ENCODE measurements at places on chromosomes 3 and 15.

- no peak for DNase-seq
Observed at GRCh38 chr3:135760581-135760980, 204.9 kb upstream of the PPP2R3A start.

GRCh38 chr3:52367891-52368880 lies 52.1 kb downstream of the DNAH1 start:
- DNase-seq, result no peak

DNA sequence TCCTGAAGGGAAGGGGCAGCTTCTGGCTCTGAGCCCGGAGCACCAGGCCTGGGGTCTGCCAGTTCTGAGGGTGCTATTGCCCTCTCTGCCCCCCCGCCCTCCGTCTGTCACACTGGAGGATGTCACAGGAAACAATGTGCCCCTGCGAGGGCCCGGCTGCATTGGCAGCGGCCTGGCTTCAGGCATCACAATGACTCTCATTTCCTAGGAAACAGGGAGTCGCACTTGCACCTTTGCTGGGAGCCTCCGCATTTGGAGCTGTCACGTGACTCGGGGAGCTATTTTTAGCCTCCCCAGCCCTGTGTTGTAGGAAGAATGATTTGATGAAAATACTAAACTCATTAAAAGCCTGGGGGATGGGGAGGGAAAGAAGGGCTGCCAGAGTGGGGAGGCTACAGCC lies 518.9 kb downstream of the SHQ1 start:
- no peak for DNase-seq

DNA sequence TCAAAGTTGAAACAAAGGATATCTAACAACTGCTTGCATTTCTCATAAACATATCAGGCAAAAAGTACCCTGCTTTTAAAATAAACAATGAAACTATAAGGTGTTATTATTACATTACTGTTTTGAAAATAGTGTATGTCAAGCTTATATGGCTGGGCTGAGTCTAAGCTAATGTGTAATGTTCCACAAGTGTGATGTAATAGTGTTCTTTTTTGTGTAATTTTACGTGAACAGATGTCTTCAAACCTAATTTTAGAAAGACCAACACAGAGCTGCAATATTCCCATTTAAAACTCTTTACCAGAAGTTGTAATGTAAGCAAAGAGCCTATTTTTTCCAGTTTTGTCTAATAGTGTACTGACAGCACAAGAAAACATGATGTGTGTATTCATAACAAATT lies 34.0 kb downstream of the MINDY2 start:
- DNase-seq, result no peak

DNA sequence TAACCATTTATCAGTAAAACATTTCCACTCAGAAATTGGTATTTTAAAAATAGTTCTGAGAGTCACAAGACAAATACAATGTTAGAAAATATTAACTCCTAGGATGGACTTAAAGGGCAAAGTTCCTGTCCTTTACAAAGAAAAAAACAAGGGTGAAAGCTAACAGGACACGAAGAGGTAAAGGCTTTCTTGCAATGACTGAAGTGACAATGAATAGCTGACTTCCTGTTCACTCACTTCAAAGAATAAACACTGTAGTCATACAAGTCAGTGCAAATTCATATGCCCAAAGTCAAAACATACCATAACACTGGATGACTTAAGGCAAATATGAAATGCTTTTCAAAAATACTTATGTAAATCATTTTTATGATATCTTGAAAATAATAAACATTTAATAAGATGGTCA lies 1389.8 kb upstream of the ALCAM start:
- no peak for DNase-seq

GRCh38 chr3:134846911-134847317 lies 51.9 kb downstream of the EPHB1 start:
- no peak for DNase-seq

- DNase-seq, result no peak
Observed at GRCh38 chr3:168070919-168071318, 24.8 kb downstream of the GOLIM4 start.

DNA sequence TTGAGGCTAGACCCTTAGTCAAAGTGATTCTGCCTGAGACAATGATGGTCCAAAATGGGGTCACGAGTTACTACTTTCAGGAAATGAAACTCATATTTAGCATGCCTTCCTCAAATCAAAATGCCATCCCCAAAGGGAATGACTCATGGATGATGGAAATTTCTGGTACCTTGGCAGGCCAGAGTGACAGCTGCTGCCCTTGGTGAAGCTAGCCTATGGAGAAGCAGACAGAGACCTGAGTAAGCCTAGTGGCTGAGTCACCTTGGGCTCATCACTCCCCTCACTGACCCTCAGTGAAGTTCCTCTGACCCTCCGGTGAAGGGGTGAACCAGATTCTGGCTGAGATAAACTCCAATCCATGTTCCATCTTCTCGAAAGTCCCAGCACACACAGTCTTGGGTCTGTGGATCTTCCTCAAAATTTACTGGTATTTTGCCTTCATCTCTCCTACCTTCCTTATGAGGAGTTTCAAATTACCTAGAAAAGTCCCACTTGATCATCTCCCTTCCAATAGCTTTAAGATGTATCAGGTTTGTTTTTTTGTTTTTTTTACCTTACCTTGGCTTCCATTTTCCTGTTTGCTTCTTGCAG lies 54.5 kb upstream of the ABHD17C start:
- no peak for DNase-seq

GRCh38 chr3:129439226-129439816 lies 427 bp downstream of the MBD4 start:
- DNase-seq, result peak; percentile 42

GRCh38 chr15:74618841-74619596 lies 3.4 kb downstream of the CLK3 start:
- no peak for DNase-seq

DNA sequence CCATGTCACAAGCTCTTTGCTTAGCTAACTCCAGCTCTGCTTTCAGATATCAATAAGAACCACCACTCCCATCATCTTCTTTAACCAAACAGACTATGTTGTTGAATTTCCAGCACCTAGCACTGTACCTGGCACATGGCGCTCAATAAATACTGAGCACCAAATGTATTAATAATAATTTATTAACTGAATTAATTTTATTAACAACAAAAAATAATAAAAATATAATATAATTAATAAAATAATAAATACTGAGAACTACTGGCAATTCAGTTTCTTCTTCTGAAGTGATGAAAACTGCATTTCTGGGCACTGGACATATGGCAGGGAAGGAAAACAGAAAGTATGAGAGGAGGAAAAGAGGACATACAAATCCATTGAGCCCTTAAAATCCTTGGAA lies 263.9 kb downstream of the ZMAT3 start:
- DNase-seq, result no peak

- no peak for DNase-seq
Observed at GRCh38 chr3:127566833-127567232, 23.7 kb downstream of the TPRA1 start.

DNA sequence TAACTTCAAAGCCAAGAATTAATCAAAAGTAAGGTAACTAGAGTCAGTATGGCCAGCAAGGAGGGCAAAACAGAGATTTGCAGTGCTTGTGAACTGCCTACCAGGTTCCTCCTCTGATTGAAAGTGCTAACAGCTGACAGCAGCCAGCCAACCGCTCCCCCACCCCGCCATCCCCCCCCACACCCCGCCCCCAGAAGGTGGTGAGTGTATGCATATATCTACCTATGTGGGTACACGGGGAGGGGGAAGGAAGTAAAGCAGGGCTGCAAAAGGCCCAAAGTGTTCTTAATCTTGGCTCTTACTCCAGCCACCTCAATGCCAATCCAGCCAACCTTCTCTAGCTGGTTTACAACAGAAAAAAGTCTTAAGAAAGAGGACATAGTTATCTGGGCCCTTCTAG lies 50.7 kb downstream of the RAF1 start:
- no peak for DNase-seq

- no peak for DNase-seq
Observed at GRCh38 chr3:16538507-16538906, 25.0 kb upstream of the RFTN1 start.

GRCh38 chr3:183797996-183798395 lies 27.4 kb downstream of the MAP6D1 start:
- DNase-seq, result no peak

- DNase-seq, result no peak
Observed at GRCh38 chr15:45112591-45113379, 1.2 kb downstream of the DUOX2 start.

- no peak for DNase-seq
Observed at GRCh38 chr15:68789091-68789490, 31.6 kb downstream of the ANP32A start.

- DNase-seq, result no peak
Observed at GRCh38 chr3:56957522-56957921, 102.9 kb upstream of the SPATA12 start.

GRCh38 chr15:70493376-70493775 lies 270.0 kb downstream of the UACA start:
- no peak for DNase-seq

DNA sequence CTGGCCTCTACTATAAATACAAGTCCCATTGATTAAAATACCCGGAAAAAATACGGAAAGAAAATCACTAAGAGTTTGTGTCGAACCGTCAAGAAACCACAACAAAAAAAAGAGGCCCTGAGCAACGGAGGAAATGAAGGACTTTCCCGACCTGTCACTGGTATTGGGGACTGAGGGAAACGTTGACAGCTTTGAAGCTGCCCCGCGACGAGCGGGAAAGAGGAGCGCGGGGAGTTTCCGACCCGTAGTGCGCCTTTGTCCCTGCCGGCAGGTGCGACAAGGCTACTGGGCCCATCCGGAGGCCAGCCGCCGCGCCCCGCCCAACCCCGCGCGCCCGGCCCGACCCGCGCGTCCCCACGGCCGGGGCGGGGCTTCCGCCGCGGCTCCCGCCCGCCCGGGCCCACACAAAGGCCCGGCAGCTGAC lies 416 bp downstream of the PBRM1 start:
- DNase-seq, result peak; percentile 64

DNA sequence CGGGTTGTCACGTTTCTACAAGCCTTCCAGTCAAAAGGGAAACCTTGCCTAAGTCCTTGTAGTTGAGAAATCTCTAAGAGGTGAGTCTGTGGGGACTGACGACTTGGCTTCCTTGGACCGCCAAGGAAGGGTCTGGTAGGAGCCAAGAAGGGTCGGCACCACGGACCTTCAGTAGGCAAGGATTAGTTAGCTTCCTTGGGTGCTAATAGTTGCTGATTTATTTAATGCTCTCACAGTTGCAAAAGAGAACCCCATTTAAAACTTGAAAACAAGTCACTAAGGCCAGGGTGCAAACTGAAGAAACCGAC lies 361 bp upstream of the LCMT2 start:
- no peak for DNase-seq

GRCh38 chr3:143222981-143223380 lies 103.4 kb downstream of the CHST2 start:
- DNase-seq, result no peak

DNA sequence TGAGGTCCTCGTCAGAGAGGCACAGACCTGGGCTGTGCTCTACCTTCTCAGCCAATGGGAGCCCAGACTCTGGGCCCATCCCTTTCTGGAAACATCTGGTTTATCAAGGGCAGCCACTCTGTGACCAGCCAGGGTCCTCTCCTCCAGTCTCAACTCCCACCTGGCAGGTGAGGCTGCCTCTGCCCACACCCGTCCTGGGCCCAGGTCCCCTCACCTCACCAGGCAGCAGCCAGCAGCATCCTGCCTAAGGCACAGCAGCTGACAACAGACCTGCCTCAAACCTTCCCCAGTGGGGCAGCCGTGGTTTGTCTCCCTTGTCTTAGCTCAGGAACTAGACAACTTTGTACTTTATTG lies 8.7 kb upstream of the VIPR1 start:
- DNase-seq, result no peak

GRCh38 chr3:184583578-184584451 lies 22.2 kb downstream of the EPHB3 start:
- no peak for DNase-seq

DNA sequence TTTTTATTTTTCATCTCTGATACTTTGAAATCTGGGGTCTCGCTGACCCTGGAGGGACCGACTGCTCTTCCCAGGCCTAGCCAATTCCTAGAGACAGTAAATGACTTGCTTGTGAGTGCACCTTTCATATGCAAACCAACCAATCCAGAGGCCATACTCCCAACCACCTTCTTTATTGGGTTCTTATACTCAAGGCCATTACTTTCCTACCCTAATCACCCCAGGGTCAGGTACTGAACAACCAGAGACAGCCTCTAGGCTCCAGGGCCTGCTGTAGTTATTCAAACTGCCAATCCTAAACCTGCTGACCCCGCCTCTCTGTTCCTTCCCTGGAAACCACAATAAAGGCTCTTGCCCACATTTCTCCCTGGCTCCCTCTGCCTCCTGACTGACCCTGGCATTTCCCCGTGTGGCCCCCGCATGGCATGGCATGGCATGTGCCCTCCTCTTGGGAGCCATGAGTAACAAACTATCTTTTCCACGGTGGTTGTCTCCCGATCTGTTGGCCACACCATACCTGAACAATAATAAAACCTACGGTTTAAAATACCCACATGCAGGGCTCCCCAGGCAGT lies 42.9 kb downstream of the ADCY5 start:
- no peak for DNase-seq
